ENCODE measurements at places on chromosomes 7 and 10. TPM values are rescaled to one million over a fixed set of nuclear protein-coding genes. Genes with fewer than 3 reads are reported as not detected.

CLCN1 gene
- not detected for total RNA-seq

TRIL gene
- total RNA-seq = 1.1 TPM

DPYSL4 gene
- 0.27 TPM for total RNA-seq

GPNMB gene
- 12.8 TPM for total RNA-seq

CFTR gene
- total RNA-seq = 127 TPM

DNA sequence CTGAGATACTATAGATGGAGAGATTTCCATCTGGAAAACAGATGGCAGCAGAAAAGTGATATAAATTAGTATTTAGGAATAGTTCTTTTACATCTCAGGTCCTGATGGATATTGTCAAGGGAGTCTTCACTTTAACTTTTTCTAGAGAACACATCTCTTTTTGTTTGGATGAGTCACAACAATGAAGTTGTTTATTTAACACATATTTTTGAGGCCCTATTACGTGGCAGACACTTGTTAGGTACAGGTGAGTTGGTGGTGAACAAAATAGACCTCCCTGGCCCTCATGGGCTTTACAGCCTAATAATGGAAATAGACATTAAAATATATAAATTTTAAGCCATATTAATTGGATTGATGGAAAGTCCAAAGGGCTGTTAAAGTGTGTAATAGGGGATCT, 168.3 kb downstream of the VTI1A start:
- H3K36me3 ChIP-seq = no peaks in the 10 kb centered on the region
- H3K4me1 ChIP-seq = no peaks in the 10 kb centered on the region
- DNase-seq = no peak
- H3K4me3 ChIP-seq = no peak overlapping the region

GRCh38 chr10:34392641-34393170, 422.4 kb downstream of the PARD3 start:
- no peak overlapping the region for H3K4me3 ChIP-seq
- no peaks in the 10 kb centered on the region for H3K27me3 ChIP-seq
- DNase-seq = no peak

DNA sequence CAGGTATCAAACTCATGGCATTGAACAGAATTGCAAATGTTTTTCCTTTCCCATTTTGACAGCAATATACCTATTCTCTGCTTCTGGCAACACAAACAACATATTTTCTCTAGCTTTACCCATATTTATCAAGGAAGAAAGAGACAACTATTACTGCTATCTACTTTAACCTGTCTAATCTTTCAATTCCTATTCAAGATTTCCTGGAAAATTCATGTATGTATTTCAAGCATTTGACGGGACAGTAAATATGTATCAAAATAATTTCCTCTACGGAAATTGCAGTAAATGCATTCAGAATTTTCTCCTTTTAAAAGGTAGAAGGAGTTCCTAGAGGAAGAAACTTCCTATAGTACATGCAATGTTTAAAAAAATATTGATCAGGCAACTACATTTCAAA, 179.3 kb upstream of the LRRN3 start:
- H3K36me3 ChIP-seq = no peaks in the 10 kb centered on the region
- no peak overlapping the region for H3K27ac ChIP-seq

DNA sequence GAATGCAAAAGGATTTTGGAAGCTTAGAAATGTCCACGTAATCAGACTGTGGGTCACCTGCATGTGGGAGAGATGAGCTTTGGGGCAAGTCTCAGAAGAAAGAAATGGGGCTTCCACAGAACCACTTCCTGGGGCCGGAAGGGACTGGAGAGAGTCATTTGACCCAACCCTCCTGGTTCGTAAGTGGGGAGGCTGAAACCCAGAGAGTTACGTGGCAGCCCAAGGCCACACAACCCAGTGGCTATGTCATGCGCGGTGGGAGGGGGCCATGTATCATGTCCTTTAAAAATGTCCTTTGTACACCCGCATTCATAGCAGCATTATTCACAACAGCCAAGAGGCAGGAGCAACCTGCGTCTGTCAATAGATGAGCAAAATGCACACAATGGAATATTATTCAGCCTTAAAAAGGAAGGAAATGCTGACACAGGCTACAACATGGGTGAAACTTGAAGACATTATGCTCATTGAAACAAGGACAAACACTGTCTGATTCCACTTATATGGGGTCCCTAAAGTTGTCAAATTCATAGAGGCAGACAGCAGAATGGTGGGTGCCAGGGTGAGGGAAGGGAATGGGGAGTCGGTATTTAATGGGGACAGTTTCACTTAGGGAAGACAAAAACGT, 15.1 kb downstream of the CAMK2B start:
- H3K36me3 ChIP-seq = no peaks in the 10 kb centered on the region
- H3K27me3 ChIP-seq = no peaks in the 10 kb centered on the region
- DNase-seq = peak; percentile 16
- no peak overlapping the region for H3K4me3 ChIP-seq

All from colonic mucosa (tissue), 4 donors.